ENCODE measurements at places on chromosomes 7 and 10.

- DNase-seq, result no peak
Measured at GRCh38 chr7:23158546-23158945, 23.3 kb upstream of the NUP42 start.

DNA sequence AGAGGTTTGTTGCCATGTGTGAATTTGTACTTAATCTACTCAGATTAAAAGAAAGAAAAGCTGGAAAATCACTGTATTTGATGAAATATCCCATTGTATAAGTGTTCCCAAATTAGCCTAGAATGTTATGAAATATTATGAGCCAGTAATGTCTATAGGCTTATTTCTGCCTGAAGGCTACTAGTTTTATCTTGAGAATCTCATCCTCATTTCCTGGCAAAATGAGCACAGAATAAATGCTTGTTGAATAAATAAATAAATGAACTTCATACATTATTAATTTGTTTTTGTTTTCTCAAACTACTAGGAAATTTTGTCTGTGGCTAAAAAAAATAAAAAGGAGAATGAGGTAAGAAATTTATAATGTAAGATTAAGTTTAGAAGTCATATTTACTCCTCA is 25.5 kb downstream of the HELLS start:
- no peak for DNase-seq

DNA sequence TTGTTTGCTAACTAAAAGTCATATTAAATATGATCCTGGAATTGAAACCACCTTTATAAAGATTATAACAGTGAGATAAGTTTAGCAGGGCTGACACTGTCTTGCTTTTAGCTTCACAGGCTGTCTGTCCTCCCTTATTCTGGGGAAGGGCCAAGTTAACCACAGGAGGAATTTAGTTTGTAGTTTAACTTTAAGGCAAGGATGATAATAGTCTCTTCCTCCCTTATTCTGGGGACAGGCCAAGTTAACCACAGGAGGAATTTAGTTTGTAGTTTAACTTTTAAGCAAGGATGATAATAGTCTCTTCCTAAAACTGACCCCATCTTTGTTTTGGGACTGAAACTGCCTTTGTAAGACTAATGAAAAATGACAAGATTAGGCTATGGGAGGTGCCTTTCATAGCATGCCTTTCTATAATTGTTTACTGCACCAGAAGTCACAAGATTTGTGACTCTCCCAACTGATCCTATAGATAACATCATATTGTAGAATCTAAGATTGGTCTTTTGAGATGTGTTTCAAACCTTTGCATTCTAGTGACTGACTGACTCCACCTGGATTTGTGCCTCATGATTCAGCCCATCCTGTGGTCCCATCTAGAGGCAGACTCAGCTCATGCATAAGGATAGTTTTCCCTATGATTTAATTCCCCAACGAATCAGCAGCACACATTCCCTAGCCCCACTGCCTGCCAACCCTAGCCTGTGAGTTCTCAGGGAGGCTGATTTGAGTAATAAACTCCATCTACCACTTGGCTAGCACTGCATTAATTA is 212.0 kb downstream of the MAGI2 start:
- DNase-seq, result no peak

DNA sequence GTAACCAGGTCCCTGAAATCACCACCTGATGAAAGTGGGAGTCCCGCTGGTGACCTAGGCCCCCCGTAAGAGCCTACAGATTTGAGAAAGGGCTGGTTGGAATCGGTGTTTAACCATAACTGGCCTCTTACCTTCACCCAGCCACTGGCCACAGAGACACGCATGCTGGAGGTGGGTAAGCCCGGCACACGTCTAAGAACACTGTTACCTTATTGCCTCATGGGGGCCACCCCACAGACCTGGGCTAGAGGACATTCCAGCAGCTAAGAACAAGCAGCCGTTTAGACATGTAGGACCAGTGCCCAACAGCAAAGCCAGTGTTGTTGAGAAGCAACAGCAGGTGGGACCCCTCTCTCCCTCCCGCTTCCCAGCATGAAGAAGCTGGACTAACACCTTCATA is 2.5 kb upstream of the GDF2 start:
- no peak for DNase-seq

- no peak for DNase-seq
Measured at GRCh38 chr7:115235075-115235474, 313.2 kb downstream of the MDFIC start.

- DNase-seq, result no peak
Measured at GRCh38 chr10:24502801-24503460, 220.8 kb downstream of the ARHGAP21 start.

DNA sequence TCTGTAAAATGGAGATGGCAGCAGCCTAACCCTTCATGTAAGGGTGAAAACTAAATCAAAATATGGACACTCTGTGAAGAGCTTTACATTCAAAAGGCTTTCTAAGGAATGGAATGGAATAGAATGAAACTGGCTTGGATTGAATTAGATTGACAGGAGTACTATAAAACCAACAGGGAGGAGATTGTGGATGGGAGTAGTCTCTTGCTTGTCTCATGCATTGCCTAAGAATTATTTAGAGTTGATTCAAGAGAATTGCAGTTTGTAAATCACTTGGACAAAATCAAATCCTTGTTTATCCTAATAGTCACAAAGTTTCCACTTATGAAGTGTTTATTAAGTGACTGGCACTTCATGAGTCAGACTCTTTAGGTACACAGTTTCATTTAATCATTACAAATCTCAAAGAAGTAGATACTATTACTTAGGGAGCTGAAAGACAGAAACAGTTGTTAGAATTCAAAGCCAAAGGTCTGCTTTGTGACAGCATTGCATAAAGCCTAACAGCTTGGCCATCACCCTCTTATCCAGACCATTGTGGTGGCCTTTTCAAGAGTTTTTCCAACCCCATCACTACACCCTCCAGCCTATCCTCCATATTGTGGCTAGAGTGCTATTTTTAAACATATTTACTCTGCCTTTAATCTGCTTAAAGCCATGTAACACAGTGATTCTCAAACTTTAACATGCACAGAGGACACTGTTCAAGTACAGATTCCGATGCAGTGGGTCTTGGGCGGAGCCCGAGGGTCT is 91.9 kb upstream of the GHITM start:
- no peak for DNase-seq

DNA sequence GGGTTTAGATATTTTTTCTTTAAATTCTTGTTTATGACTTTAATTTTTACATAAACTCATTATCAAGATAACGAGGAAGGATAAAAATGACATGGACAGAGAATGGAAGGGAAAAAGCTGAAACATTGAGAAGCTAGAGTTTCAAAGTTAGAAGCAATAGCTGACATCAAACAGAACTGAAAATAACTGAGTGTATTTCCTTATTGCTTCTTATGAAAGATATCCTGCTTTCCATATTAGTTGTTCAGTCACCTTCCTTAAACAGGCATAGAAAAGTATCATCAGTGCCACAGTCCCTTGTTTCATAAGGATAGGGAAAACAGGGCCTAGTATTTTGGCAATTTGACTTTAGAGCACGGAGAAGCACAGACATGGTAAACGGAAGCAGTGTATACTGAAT is 460.5 kb upstream of the GHITM start:
- no peak for DNase-seq

DNA sequence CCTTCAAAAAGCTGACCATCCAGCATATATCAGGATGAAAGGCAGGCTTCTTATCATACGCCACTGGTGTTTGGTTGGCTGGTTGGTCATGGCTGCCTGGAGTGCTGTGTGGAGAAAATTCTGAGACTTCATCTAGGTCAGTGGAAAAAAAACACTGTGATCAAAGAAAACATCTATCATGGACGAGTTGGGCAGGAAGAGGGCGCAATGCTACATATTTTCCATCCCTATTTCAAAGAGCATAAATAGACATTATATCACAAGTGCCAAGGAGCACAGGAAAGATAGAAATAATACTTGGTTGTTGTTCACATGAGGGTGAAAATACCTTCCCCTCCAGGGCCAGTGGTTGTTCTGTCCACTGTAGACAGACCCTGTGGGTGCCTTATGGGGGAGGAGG is 128.4 kb upstream of the PLPP4 start:
- no peak for DNase-seq

- no peak for DNase-seq
Measured at GRCh38 chr7:143846692-143847091, 55.3 kb downstream of the TCAF1 start.

DNA sequence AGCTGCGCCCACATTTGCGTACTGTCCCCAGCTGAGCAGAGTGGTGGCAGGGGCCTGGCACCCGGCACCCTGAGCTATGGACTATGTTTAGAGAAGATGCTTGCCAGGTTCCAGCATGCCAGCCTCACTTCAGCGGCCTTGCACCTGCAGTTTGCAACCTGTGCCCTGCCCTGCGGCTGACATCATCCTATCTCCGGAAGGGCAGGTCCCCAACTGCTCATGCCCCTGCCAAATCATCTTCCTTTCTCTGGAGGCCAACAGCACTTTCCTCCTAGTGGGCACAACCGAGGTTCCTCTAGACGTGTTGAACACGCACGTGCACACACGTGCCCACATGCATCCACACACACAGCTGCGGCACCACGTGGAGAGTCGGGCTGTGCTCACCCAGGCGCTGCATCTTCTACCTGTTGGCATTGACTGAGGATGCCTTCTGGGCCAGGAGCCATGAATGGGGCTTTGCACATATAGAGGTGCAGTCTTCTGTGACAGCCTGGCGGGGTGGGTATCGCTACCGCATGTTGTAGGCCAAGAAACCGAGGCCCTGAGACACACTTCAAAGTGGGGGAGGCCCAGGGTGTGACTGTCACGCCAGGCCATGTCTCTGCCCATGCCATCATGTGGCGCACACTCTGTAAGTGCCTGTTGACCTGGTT is 24.5 kb downstream of the CNPY1 start:
- no peak for DNase-seq

DNA sequence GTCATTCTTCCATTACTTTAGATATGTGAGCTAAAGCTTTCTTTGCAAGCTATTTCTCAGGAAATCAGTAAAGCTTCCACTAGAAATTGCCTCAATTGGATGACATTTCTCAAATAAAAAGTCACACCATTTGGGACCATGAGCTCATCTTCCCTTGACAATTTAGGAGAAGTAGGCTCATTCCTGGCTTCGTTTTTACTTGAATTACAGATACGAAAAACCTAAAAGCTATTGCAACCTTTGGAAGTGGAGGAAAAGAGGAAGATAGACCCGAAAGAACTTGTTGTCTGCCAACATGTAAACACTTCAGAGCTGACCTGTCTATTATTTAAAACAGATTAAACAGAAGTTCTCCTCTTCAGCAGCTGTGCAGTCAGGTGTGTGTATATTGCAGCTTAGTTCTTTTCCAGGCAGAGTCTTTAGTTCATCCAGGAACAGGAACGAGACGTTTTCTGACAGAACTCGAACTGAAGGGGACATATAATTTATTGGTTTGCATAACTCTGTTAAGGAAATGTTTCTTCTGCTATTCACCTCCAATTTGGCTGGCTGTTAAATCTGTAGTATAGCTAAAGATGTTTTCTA is 43.1 kb upstream of the ST8SIA6 start:
- no peak for DNase-seq

GRCh38 chr7:40393660-40394059 is 258.9 kb downstream of the SUGCT start:
- no peak for DNase-seq

GRCh38 chr7:118072893-118073674 is 110.9 kb upstream of the LSM8 start:
- no peak for DNase-seq

DNA sequence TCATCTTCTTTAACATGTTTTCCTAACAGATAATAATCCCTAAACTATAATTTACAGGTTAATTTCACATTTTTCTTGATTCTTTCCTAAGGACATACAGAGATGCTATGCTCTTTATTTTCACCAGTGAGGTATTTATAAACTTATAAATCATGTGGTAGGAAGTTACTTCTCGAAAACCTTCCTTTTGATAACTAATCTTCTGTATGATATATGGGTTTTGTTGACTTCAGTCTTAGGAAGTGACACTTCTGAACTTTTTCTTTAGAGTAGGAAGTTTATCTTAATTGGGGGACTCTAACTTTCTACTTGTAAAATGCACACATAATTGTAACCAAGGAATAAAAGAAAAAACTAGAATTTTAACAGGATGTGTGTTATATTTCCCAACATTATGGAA is 9.8 kb upstream of the PNPLA8 start:
- DNase-seq, result no peak

DNA sequence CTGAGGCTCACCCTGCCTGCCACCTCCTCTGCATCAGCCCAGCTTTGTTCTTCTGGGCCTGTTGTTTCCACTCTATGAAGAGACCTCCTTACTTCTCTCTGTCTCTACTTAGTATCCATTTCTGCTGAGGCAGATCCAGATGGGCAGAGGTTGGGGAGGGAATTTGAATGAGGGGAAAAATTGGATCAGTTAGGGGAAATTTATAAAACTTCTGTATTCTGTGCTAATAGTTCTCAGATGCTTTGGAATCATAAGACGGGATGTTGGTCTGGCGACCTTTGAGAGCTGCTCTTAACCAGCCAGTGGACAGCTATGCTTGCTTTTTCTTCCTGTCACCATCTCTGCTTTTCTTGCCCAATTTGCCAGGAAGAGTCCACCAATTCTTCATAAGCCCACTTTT is 55.5 kb downstream of the AUTS2 start:
- DNase-seq, result no peak

DNA sequence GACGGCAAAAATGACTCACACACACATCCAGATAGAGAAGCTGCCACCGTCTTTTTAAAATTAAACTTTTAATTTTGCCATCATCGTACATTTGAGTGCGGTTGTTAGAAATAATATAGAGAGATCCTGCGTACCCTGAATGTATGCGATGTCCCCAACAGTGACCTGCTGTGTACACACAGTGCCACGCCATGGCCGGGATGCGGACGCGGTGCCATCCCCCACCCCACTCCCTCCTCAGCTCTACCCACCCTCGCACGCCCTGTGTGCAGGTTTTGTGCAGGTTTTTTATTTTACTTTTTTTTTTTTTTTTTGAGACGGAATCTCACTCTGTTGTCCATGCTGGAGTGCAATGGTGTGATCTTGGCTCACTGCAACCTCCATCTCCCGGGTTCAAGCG is 58.7 kb upstream of the PDGFA start:
- DNase-seq, result no peak

DNA sequence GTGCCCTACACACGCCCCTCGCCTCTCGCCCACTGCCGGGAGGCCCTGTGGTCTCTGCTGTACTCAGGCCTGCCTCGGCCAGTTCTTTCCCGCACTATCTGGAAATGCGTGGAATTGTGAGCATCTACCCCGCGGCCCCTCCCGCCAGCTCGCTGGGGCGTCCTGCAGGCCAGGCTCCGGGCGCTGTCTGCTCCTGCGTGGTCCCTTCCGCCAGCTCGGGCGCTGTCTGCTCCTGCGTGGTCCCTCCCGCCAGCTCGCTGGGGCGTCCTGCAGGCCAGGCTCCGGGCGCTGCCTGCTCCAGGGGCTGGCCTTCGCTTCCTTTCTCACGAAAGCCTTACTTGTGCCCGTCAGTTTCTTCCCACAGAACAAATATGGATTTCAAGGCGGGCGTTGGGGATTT is 14.9 kb downstream of the GET4 start:
- no peak for DNase-seq

- DNase-seq, result no peak
Measured at GRCh38 chr7:91557789-91558404, 293.7 kb downstream of the FZD1 start.

DNA sequence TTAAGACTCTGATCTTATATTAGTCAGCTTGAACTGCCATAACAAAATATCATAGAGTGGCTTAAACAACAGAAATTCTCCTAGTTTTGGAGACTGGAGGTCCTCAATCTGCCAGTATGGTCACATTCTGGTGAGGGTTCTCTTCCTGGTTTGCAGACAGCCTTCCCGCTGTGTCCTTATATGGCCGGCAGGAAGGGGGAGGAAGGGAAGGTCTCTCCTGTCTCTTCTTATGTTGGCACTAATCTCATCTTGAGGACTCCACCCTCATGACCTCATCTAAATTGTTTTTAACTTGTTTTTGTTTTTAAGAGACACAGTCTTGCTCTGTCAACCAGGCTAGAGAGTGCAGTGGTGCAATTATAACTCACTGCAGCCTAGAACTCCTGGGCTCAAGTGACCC is 53.1 kb downstream of the VPS41 start:
- no peak for DNase-seq
